ENCODE measurements at places on chromosomes 2 and 18. TPM values are rescaled to one million over a fixed set of nuclear protein-coding genes. Genes with fewer than 3 reads are reported as not detected.

DNA sequence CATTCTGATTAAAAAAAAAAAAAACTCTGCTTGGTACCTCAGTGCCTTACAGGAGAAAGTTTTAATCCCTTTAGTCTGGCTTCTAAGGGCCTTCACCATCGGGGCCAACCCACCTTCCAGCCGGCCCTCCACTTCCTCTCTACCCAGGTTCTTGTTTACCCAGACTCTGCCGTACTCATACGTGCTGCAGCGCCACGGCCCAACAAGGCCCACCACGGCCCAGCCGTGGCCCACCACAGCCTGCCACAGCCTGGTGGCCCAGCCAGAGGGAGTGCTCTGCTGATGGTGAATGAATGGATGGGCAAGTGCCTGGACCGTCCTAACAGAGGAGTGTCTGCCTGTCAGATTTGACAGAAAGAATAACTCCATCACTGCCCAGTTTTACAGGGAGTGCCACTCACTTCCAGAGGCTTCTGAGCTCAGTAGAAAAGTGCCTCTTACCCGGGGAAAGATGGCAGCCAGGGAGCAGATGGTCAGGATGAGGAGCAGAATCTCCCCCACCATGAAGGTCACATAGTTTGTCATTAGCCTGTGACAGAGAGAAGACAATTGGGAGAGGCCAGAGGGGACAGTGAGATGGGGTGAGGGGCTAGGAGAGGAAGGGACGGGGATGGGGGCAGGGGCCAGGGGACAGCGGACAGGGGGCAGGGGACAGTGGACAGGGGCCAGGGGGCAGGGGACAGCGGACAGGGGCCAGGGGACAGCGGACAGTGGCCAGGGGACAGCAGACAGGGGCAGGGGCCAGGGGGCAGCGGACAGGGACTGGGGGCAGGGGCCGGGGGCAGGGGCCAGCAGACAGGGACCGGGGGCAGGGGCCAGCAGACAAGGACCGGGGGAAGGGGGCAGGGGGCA lies 38.2 kb downstream of the CENPO start:
- H3K27me3 ChIP-seq, result no peaks in the 10 kb centered on the region
- no peak overlapping the region for H3K4me3 ChIP-seq
- H3K36me3 ChIP-seq, result no peaks in the 10 kb centered on the region
- DNase-seq, result no peak

The POU3F3 gene
- not detected for total RNA-seq

The TPGS2 gene
- total RNA-seq, result 73.9 TPM

DNA sequence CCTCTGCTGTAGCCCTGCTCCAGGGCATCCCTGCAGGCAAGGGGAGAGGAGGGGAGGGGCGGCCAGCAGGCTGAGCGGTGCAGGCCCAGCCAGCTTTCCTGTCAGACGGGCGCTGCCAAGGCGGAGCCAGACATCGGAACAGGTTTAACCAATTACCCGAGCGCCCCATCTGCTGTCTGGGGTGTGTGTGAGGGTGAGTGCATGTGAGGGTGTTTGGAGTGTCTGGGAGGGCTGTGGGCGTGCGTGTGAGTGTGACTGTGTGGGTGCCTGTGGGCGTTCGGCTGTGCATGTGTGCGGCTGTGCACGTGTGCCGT lies 20.0 kb downstream of the EMX1 start:
- no peak overlapping the region for H3K4me3 ChIP-seq
- H3K4me1 ChIP-seq, result peaks cover 4% of the 10 kb centered on the region
- no peak for DNase-seq
- no peak overlapping the region for H3K27ac ChIP-seq

GRCh38 chr2:120235681-120236080 lies 12.5 kb upstream of the TMEM185B start:
- no peak overlapping the region for H3K27ac ChIP-seq
- H3K4me1 ChIP-seq, result peaks cover 4% of the 10 kb centered on the region
- no peak overlapping the region for H3K4me3 ChIP-seq
- H3K36me3 ChIP-seq, result no peaks in the 10 kb centered on the region

DNA sequence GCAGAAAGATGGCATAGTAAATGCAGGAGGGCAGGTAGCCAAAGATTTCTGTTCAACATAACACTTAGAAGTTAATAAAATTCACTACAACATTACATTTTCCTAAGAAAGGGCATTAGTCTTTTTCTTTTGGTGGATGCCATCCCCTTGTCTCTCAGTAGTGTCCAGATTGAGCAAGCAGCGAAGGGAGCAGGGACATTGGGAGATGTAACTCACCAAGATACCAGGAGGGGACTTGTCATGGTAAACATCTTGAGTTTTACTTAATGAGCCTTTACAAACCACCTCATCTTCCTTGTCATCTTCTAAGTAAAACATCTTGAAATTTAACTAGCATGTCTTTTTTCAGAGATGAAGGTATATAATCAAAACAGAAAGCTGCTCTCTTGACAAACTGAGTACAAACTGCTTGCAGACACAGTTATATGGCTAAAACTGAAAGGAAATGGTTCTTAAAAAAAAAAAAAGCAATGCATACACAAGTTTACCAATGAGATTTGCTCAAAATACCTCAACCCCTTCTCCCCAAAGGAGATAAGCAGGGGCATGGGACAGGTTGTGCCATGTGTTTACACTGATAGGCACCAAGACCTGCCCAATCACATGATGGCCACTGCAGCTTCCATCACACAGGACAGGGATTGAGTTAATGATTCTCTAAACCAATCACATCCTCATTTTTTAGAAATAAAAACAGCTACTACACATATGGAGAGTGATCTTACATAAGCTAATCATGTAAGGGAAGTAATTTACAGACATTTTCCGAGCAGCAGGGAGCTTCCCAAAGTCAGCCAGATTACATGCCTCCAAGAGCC lies 30.3 kb downstream of the LPIN2 start:
- H3K4me3 ChIP-seq, result no peak overlapping the region
- H3K27ac ChIP-seq, result peak overlapping the region; percentile 16
- DNase-seq, result no peak
- no peaks in the 10 kb centered on the region for H3K27me3 ChIP-seq
- H3K36me3 ChIP-seq, result no peaks in the 10 kb centered on the region

DNA sequence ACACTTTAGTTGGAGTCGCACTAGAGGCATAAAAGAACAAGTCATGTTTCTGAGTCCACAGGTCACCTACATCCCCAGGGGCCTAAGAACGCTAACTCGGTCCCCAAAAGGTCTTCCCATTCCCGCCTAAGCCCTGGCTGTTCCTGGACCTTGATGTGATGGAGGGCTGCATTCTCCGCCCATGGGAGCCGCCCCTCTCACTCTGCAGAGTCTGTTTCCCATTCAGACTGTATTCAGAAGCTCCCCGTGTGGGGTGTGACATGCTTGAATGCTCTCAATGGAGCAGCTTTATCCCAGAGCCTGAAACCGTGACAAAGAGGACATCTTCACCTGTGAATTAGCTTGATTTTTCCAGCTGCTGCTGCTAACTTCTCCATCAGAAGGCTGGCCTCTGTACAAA lies 319.0 kb upstream of the KLHL29 start:
- no peaks in the 10 kb centered on the region for H3K27me3 ChIP-seq
- H3K27ac ChIP-seq, result no peak overlapping the region
- H3K4me3 ChIP-seq, result no peak overlapping the region
- H3K4me1 ChIP-seq, result no peaks in the 10 kb centered on the region
- no peak for DNase-seq

DNA sequence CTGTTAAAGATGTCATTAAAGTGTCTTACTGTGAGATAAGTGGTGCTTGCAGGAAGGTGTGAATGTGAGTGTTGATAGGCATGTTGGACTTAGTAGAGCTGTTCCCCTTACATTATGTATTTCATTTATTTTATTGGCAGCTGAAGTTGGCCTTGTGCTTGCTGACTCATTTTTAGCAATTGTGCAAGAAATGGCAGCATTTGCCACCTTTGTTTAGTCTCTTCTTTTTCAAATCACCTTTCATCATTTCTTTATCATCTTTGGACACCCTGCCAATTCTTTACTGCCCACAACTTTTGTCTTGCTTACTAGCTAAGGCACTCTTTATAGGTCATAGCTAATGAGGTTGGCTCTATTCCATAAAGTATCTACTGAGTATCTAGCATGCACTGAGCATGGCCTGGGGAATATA lies 130.3 kb upstream of the LYPD6 start:
- no peak for DNase-seq
- no peak overlapping the region for H3K4me3 ChIP-seq
- no peaks in the 10 kb centered on the region for H3K4me1 ChIP-seq
- H3K27me3 ChIP-seq, result no peaks in the 10 kb centered on the region
- H3K36me3 ChIP-seq, result no peaks in the 10 kb centered on the region

DNA sequence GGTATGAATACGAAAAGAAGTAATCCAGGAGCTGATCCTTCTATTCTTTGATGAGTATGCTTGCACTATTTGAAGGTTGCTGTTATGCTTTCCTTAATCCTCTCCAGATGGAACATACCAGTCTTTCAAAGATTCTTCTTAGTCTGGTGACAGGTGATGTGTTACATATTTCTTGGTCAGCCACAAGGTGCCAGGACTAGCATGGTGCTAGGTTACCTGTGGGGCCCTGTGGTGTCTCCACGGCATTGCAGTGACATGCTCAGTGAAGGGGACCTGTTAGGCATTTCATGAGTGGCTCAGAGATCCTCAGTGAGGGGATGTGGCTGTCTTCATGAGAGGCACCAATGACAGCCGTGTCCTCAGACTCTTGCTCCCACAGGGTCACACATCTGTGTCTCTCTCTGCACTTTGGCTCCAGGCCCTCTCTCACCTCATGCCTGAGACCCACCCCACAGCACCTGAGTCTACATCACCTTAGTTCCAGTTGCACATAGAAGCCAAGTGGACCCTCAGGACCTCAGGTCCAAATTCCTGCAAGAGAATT lies 13.1 kb upstream of the RAB31 start:
- H3K27me3 ChIP-seq, result no peaks in the 10 kb centered on the region
- no peak for DNase-seq
- H3K27ac ChIP-seq, result no peak overlapping the region

GRCh38 chr2:128666596-128666995 lies 347.9 kb upstream of the HS6ST1 start:
- H3K4me3 ChIP-seq, result no peak overlapping the region
- H3K36me3 ChIP-seq, result no peaks in the 10 kb centered on the region
- DNase-seq, result no peak
- no peaks in the 10 kb centered on the region for H3K4me1 ChIP-seq
- H3K27me3 ChIP-seq, result no peaks in the 10 kb centered on the region

GRCh38 chr2:54303631-54304030 lies 47.6 kb upstream of the TSPYL6 start:
- no peak overlapping the region for H3K27ac ChIP-seq
- no peaks in the 10 kb centered on the region for H3K27me3 ChIP-seq
- H3K4me1 ChIP-seq, result no peaks in the 10 kb centered on the region
- no peak overlapping the region for H3K4me3 ChIP-seq
- DNase-seq, result no peak

DNA sequence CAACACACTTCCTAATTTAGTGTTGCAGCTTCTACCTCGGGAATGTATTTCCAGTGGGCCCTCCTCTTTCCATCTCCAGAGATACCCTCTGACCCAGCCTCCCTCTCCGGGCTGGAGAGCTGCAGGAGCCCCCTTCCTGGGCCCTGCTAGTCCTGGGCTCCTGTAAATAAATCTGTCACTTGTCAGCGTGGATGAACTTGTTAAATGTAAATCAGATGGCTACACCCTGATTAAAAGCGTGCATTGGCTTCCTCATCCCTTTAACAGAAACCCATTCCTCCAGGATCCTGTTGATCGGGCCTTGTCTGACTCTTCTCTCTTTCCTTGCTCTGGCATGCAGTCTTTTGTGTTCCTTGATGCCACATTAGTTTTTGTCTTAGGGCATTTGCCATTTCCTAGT lies 2.4 kb downstream of the ZNF236 start:
- no peaks in the 10 kb centered on the region for H3K27me3 ChIP-seq
- H3K4me3 ChIP-seq, result no peak overlapping the region
- peaks cover 16% of the 10 kb centered on the region for H3K4me1 ChIP-seq
- no peaks in the 10 kb centered on the region for H3K36me3 ChIP-seq
- H3K27ac ChIP-seq, result peak overlapping the region; percentile 94

The SPATA3 gene
- total RNA-seq, result not detected
